Activated CD4-positive, alpha-beta memory T cell treated with anti-CD3 and anti-CD28 coated beads, Interleukin-2, amount 10 ng/mL, durations not matched to agents 7 days and 5 days (primary cell): ENCODE measurements at places on chromosomes 2 and 18. TPM values are rescaled to one million over a fixed set of nuclear protein-coding genes. Genes with fewer than 3 reads are reported as not detected.
A peak's percentile ranks its signal among the peaks of the same experiment; 100 is the strongest.

Gene KIAA2012
- total RNA-seq, result not detected

DNA sequence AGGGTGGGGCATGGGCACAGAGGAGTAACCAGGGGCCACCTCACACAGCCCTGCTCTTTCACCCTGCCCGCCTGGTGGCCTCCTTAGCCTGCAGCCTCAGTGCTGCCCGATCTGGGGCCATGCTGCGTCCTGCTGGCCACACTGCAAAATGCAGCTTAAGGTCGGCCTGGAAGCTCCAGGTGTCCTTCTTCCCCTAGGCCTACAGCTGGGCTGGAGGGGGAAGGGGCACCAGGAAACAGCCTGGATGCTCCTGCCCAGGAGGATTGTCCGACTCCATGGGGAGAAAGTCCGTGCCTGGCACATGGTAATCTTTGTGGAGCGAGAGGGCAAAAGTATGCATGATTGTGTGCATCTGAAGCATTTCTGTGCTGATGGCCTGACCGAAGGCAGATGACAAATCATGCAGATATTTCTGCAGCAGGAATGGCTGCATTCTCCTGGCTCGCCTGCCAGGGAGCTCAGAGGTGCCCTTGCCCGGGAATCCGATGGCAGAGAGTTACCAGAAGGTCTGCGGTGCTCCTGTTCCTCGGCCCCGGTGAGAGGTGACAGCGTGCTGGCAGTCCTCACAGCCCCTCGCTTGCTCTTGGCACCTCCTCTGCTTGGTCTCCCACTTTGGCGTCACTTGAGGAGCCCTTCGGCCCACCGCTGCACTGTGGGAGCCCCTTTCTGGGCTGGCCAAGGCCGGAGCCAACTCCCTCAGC is 12.8 kb upstream of the ALPP start:
- H3K27ac ChIP-seq, result no peak overlapping the region
- DNase-seq, result peak; percentile 29
- no peaks in the 10 kb centered on the region for H3K27me3 ChIP-seq

GRCh38 chr2:216015722-216016464 is 2.5 kb upstream of the MREG start:
- DNase-seq, result peak; percentile 74
- H3K4me1 ChIP-seq, result peaks cover 62% of the 10 kb centered on the region
- H3K4me3 ChIP-seq, result peak overlapping the region; percentile 25
- peak overlapping the region; percentile 91 for H3K27ac ChIP-seq
- H3K27me3 ChIP-seq, result no peaks in the 10 kb centered on the region

DNA sequence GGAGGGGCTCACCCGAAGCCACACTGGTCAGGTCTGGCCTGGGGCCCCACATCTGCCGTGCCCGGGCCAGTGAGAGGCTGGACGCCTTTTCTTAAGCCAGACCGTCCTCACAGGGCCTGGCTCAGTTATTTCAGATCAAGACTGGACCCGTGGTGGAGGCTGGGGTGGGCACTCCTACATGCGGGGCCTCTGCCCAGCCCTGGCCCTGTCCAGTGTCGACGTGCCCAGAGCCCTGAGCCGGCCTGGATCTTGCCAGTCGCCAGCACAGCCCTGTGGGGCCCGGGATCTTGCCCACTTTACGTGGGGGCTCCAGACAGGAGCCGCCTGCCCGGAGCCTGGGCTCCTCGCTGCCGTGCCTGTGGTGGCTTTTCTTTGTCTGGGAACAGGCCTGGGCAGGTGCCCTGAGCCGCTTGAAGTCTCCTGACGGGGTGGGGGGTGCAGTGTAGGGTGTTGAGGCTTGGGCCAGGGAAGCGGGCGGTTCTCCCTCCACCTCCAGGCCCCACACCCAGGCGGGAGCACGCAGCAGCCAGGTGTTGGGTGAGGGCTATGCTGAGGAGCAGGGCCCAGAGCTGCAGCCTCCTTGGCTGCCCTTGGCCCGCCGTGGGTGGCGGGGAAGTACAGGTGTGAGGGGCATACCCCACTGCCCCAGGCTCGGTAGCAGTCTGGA is 6.0 kb downstream of the GPC1 start:
- no peak overlapping the region for H3K27ac ChIP-seq
- H3K4me1 ChIP-seq, result peaks cover 2% of the 10 kb centered on the region
- peaks cover 14% of the 10 kb centered on the region for H3K27me3 ChIP-seq
- H3K36me3 ChIP-seq, result no peaks in the 10 kb centered on the region

DNA sequence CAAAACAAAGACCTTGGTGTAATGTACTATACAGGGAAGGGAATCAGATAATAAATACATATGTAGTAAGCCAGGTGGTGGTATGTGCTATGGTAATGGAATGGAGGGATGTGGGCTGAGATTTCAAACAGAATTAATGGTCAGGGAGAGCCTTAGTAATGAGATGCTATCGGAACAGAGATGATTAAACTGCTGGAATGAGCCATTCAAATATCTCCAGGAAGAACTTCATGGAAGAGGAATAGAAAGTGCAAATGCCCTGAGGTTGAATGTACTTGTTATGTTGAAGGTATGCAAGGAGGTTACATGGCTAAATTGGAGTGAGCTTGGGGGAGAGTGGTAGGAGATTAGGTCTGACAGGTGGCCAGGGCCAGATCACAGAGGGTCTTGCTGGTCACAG is 5.1 kb downstream of the SERPINB11 start:
- no peaks in the 10 kb centered on the region for H3K27me3 ChIP-seq
- no peaks in the 10 kb centered on the region for H3K4me1 ChIP-seq
- no peak for DNase-seq
- H3K27ac ChIP-seq, result no peak overlapping the region
- no peaks in the 10 kb centered on the region for H3K36me3 ChIP-seq
